Muscle of back (tissue), 13 donors: ENCODE measurements at places on chromosomes 4 and X. TPM values are rescaled to one million over a fixed set of nuclear protein-coding genes. Genes with fewer than 3 reads are reported as not detected.
A peak's percentile ranks its signal among the peaks of the same experiment; 100 is the strongest.

Gene FDCSP
- polyA plus RNA-seq = not detected

Gene FAT4
- polyA plus RNA-seq = 20.3 TPM

Gene GPR50
- not detected for polyA plus RNA-seq

Gene CTAG1B
- not detected for polyA plus RNA-seq

Gene SHOX
- 1.8 TPM for polyA plus RNA-seq

Gene RRH
- polyA plus RNA-seq = 0.24 TPM

Gene KIF4A
- polyA plus RNA-seq = 6.0 TPM

Gene CHRNA9
- 0.09 TPM for polyA plus RNA-seq

DNA sequence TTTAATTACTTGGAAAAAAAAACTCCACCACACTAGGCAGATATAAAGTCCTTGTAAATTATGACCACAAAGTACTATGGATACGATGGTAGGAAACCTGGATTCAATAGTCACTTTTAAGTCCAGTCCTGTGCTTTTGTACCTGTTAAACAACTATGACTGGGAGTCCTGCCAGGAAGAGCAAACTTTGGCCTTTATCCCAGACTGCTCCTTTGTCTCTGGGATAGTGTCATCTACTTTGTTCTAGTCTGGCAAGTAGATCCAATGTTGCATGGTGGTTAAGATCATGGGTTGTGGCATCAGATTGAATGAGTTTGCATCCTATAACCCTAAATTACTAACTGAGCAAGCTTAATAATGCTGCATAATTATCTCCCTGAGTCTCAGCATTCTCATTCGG lies 175.3 kb upstream of the FGF13 start:
- no peak for DNase-seq

DNA sequence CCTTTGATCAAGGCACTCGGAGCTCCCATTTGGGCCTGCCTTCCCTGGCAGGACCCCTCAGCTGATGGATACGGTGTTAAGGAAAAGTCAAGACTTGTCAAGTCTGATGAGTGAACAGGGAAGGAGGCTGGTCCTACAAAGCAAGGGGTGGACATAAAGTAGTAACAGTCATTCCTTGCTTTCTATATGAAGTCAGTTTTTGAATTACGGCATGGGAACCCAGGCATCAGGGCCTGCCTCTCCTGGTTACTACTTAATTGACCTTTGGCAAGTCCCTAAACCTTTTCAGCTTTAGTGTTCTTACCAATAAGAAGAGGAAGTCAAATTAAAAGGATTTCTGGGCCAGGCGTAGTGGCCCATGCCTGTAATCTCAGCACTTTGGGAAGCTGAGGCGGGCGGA lies 7.0 kb downstream of the CHST7 start:
- no peak for DNase-seq

- DNase-seq = peak; percentile 30
Measured at GRCh38 chrX:104749951-104750610, 184.1 kb downstream of the IL1RAPL2 start.

GRCh38 chr4:22672519-22672918 lies 20.2 kb upstream of the GBA3 start:
- DNase-seq = no peak

GRCh38 chrX:3485727-3486126 lies 139.3 kb upstream of the MXRA5 start:
- no peak for DNase-seq

DNA sequence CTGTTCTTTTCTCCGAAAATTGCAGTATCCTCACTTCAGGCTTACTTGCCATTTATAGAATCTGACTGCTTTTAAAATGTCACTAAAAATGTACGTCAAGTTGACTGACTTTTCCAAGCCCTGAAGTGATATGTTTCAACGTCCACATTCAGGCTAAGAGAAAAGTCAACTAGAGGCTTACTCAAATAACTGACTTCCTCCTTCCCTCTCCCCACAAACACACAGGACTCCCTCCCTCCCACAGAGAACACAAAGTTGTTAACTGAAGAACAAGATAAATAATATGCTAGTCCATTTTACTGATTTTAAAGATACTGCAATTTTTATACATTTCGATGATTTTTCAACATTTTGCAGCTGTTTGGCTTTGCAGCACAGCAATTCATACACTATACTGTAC lies 13.8 kb upstream of the CDKL2 start:
- DNase-seq = no peak

DNA sequence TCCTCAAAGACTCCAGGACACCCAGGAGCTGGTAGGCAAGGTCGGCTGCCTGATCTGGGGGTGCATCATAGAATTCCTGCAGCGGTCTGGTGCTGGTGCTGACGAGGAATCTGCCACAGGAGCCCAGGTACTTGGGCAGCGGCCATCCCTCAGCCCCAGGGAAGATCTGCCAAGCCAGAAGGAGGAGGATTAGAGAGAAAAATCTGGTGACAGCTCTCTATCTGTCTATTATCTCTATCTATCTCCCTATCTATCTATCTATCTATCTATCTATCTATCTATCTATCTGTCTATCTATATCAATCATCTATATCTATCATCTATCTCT lies 46.7 kb downstream of the DIPK2B start:
- no peak for DNase-seq

DNA sequence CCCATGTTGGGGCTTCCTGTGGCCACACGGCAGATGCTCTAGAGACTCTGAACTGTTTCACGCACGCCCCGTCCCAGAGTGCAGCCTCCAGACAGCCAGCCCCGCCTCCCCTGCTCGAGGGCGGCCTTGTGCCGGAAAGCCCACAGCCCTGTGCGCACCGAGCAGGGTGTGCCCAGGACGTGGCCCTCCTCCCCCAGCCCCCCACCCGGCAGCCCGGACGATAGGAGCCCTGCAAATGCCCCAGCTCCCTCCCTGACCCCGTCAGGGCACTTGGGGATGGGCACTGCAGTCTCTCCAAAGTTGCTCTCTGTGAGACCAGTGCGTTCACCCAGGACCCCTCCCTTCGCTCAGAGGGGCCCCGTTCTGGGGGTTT lies 37.3 kb downstream of the ADRA2C start:
- no peak for DNase-seq

DNA sequence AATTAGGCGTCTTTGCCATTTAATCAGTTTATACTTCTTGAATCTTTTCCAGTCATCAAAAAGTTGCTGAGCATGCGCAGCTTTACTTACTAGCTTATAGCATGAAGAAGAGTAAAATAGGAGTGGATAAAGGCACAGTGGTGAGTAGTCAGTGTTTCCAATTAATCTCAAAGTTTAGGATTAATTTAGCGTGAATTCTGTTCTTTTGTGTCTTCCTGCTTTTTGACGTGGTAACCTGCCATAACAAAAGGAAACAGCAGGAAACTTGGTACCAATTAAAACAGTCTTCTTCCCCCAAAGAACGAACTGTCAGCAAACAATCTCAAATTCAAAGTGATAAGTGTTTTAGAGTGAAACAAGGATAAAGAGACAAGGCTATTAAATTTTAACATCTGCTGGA lies 61.9 kb downstream of the TET2 start:
- no peak for DNase-seq

DNA sequence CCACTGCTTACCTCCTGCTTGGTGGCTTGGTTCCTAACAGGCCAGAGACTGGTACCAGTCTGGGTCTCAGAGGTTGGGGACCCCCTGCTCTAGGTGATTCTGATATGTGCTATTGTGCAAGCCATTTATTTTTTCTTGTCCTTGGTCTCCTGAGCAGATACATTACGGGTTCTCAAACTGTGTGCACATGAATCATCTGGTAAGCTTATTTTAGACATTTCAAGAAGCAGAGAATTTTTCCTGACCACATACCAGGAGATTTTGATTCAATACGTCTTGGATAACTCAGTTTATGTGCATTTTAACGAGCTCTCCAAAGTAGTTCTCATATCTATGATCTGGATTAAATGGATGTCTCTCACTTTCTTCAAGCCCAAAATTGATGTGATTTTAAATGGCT lies 77.2 kb downstream of the FHIP1A start:
- no peak for DNase-seq

DNA sequence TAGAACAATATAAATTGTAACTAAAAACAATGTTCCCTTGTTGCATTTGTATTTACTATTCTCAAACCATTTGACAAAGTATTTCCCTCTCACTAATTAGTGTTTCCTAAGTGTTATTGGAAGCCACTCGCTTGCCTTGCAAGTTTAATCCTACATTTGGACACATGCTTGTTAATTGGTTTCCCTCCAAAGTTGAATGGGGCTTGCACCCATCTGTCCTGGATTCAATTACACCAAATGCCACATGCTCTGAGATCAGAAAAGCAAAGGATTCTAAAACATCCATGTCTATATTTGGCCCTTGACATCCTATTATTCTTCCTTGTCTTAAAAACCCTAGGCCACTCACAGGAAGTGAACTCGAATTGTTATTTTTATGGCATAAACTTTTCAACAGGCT lies 146.6 kb downstream of the AMELX start:
- DNase-seq = no peak

DNA sequence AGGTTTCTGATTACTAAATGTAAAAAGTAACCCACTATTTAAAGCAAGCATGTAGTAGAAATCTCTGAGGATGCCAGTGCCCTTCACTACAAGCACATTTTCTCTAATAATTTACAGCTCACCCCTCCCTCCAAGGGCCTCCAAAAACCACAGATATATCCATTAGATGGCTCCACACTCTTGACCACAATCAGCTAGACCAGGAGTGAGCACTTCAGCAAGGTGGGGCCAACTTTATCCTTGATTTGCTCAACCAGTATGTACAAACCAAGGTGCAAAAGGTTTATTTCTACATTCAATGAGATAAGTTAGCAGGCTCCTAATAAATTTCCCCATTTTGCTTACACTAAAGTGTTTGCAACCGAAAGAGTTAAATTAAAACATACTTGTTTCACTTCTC lies 35.8 kb downstream of the RFC1 start:
- no peak for DNase-seq

DNA sequence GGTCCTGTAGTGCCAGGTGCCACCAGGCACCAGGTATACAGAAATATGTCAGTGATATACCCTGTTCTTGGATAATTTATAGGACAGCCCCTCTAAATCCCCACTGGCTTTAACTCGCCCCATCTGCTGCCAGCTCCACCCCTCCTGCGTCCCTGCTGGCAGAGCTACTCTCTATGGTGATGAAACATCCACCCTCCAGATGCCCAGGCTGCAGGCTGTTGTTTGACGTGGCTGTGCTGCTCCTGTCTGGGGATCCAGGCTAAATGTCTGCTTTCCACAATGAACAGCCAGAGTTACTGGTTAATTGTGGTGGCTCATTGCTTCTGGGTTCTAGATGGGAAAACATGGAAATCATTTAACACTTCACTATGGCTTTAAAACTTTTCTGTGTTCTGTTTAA lies 12.9 kb downstream of the NHSL2 start:
- no peak for DNase-seq

DNA sequence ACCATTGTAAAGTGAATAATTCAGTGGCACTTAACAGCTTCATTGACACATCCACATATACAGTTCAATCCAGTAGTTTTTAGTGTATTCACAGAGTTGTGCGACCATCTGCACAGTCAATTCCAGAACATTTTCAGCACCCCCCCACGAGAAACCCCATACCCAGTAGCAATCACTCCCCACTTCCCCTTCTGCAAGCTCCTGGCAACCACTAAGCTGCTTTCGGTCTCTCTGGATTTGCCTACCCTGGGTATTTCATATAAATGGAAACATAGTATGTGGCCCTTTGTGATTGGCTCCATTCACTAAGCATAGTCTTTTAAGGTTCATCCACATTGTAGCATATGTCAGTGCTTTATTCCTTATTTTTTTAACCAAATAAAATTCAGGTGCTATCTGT lies 10.0 kb downstream of the MSL3 start:
- no peak for DNase-seq
